ENCODE measurements at places on chromosomes 4 and X. TPM values are rescaled to one million over a fixed set of nuclear protein-coding genes. Genes with fewer than 3 reads are reported as not detected.

TAF1 gene
- polyA plus RNA-seq, result 16.7 TPM

PCDH18 gene
- 204 TPM for polyA plus RNA-seq

GLUD2 gene
- 1.4 TPM for polyA plus RNA-seq

POLN gene
- polyA plus RNA-seq, result 0.35 TPM

SYNPO2 gene
- polyA plus RNA-seq, result 5.1 TPM

INTS6L gene
- polyA plus RNA-seq, result 6.9 TPM

Data from AG04450 (cell line).